ENCODE measurements at places on chromosomes 16 and 17.
A peak's percentile ranks its signal among the peaks of the same experiment; 100 is the strongest.

DNA sequence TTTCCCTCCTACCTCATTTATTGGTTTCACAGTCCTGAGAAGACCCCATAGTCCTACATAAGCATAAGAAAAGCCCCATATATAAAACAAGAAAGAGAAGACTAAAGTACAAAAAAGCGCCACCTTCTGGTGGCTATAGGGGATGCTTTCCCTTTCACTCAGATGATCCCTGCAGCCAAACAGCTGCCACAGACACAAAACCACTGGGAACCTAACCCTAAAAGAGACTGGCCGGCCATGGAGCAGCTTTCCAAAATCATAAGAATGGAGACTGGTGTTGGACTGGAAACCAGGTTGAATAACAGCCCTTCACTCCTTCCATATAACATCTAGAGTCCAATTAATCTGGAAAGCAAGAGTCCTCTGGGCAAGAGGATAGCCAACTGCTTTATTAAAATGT lies 11.4 kb downstream of the DYNC1LI2 start:
- DNase-seq = peak; percentile 9

DNA sequence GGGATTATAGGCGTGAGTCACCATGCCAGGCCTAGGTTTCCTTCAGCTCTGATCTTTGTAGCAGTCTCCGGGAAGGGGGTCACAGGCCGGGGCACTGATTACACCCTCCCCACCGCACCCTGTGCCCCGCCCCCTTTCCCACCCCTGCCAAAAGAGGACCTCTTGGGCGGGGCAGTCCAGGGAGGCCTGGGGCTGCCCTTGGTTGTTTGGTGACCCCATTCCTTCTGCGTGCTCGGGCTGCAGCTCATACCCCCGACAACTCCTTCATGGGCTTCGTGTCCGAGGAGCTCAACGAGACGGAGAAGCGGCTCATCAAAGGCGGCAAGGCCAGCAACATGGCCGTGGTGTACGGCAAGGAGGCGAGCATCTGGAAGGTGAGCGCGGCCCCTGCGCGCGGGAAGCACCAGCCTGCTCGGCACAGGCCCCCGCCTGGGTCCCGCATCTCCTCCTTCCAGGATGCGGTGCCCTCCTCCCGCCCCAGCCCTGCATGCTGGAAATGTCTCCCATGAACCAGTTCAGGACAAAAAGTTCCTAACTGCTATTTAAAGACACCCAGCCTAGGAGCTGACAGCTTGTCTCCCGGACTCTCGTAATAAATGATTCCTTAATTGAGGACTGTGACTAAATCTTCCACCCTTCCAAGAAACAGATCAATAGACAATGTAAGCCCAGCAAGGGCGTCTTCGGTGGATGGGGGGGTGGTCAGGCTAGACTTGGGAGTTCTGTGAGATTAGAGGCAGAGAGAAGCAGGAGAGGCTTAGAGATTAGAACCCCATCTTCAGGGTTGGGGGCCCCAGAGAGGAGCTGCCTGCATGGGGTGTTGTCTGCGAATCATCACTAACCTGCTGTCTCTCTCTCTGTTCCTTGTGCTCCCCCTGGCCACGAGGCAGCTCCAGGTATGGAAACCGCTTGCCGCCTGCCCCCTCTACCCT lies 64.5 kb downstream of the MGAT5B start:
- DNase-seq = no peak

DNA sequence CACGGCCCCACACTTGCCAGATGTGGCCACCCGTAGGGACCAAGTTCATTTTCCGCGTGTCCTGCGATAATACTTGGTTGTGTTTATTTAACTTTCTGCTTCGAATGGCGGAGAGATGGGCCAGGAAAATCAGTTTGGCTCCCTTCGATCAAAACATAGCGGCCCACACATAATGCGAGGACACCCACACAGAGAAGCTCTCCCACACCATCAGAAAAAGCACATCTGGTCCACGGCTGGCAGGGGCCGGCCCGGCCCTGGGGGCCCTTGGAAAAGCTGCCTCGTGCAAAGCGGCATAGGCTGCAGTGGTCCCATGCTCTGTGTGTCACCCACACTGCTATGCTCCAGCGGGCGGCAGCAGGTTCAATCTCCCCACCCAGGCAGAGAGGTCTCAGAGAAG lies 46.9 kb downstream of the ZNF423 start:
- DNase-seq = no peak

GRCh38 chr16:83917152-83918120 lies 18.5 kb downstream of the MLYCD start:
- DNase-seq = no peak

DNA sequence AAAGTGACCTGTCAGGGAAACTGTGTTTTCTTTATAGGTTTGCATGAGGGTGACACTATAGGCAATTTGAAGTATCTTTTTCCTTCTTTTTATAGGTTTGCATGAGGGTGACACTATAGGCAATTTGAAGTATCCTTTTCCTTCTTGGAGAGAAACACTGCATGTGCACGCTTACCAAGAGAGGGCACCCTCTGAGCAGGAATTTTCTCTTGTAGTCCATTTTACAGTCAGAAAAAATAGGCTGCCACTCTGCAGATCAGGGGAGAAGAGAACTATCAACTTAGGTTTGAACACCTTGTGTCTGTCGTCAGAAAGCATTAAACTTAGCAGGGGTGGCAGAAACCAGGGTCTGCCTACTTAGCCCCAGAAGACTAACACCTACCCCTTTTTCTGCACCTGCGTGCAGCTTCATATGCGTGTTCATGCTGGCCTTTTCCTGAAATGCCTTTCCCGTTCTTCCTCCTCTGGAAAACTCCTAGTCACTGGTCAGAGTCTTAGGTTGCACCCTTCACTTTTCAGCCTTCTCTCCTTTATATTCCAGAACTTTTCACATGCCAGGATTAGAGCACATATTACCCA lies 16.4 kb upstream of the SMIM36 start:
- no peak for DNase-seq
